ENCODE measurements at places on chromosomes 6 and 20. TPM values are rescaled to one million over a fixed set of nuclear protein-coding genes. Genes with fewer than 3 reads are reported as not detected.
A peak's percentile ranks its signal among the peaks of the same experiment; 100 is the strongest.

Gene SLC22A7
- total RNA-seq, result not detected

Gene FHL5
- total RNA-seq, result not detected

GRCh38 chr6:55448451-55448850 is 121.2 kb downstream of the GFRAL start:
- no peak for DNase-seq

DNA sequence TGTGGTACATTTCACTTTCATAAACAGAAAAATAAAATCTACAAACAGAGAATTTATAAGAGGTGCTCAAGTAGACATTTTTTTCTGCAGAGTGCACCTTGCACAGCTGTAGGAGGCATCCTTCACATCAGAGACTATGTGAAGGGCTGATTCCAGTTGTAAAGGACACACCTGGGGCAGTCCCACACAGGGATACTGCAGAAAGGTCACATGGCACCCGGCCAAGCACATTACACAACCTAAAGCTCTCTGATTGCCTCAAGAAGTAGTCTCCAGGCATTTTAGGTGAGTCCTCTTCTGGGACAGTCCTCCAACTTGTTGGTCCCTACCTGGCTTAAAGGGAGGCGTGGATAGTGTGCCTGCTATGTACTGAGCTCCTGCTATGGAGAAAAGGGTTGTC is 502.9 kb upstream of the NOX3 start:
- no peak for DNase-seq

- peak; percentile 51 for DNase-seq
These were observed 631.4 kb downstream of the CDH26 start for GRCh38 chr20:60589623-60590022.

Gene TMEM244
- total RNA-seq, result not detected

DNA sequence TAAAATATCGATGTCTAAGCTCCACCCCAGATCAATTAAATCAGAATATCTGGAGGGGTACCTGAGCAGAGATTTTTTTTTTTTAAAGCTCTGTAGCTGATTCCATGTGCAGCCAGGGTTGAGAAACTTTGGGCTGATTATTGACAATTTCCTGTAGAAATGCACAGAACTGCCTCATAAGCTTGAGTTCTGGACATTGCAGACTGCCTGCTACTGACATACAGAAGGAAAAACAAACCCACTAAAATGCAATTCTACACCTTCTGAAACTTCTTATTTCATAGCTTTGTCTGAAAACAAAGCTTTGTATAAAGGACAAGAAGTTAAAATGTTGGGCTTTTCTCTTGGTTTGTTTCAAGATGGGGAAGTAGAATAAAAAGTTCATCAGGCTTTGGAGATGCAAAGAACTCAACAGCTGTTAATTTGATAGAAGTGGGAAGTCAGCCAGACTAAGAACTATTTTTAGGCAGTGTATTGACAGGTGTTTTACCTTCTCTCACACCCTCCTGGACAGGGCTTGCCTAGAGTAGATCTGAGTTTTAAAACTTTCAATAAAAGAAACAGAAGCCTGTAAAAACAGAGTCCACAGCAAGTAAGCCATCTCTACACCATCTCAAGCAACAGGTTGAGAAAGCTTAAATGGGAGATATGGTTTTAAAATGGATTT is 147.7 kb downstream of the KCNQ5 start:
- DNase-seq, result no peak

DNA sequence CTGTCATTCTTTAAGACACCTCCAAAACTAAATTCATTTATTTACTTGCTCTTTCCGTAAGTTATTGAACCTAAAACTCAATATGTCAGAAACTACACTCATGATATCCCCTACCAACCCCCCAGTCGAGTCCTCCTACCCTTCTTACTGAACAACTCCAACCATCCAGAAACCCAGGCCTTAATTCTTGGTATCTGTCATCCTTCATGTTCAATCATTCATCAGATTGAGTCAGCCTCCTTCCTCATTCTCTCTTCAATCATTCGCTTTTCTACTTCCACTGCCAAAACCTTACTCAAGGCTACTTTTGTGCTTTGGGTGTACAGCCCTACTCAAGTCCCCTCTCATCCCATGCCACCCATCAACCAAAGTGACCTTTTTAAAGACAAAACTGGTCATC is 95.7 kb downstream of the SMLR1 start:
- DNase-seq, result no peak

Gene IP6K3
- 0.14 TPM for total RNA-seq

- no peak for DNase-seq
These were observed 48.0 kb downstream of the ARMC2 start for GRCh38 chr6:108896111-108896661.

DNA sequence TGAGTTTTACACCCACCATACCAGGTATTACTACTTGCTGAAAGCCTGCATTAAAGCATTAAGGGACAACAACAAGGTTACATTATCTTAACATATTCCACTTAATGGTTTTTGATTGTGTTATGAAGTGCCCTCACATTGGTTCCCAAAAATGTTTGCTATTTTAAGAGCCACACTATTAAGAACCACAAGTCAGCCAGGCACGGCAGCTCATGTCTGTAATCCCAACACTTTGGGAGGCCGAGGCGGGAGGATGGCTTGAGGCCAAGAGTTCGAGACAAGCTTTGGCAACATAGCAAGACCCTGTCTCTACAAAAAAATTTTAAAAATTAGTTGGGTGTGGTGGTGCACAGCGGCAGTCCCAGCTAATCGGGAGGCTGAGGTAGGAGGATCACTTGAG is 28.2 kb downstream of the ATXN1 start:
- DNase-seq, result no peak

GRCh38 chr6:117890172-117890571 is 16.9 kb upstream of the SLC35F1 start:
- no peak for DNase-seq

DNA sequence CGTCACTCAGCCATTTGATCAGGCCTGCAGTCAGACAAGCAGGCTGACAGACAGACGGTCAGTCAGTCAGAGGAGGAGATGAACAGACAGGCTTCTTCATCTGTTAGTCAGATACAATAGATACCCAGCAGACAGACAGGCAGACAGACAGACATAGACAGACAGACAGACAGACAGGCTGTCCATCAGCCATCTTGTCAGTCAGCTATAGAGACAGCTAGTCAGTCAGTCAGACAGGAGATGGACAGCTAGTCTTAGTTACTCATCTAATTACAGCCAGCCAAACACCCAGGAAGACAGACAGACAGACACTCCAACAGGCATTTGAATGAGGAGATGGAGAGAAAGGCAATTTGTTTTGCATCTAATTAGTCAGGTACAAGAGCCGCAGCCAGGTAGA is 36.4 kb downstream of the KCNB1 start:
- no peak for DNase-seq

GRCh38 chr6:170193326-170193821 is 97.5 kb downstream of the DLL1 start:
- DNase-seq, result no peak

DNA sequence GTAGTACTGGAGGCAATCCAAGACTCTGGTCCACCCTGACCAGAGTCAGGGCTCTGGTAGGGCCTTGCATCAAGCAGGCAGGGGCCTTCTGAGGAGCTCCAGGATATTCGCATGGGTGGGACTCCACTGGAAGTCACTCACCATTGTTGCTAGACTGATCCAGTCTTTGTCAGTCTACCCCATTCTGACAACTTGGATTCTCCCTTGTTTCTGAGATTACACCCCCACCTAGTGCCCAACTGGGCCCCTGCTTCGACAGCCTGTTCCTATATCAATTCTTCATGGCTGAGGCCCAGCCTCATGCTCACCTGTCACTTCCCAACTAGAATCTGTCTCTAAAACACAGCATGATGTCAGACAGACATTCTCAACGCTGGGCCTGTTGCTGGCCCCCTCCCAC is 5.2 kb downstream of the SLC35D3 start:
- no peak for DNase-seq

GRCh38 chr6:170049641-170050561 is 241.0 kb downstream of the DLL1 start:
- DNase-seq, result no peak

Gene OLIG3
- total RNA-seq, result not detected

DNA sequence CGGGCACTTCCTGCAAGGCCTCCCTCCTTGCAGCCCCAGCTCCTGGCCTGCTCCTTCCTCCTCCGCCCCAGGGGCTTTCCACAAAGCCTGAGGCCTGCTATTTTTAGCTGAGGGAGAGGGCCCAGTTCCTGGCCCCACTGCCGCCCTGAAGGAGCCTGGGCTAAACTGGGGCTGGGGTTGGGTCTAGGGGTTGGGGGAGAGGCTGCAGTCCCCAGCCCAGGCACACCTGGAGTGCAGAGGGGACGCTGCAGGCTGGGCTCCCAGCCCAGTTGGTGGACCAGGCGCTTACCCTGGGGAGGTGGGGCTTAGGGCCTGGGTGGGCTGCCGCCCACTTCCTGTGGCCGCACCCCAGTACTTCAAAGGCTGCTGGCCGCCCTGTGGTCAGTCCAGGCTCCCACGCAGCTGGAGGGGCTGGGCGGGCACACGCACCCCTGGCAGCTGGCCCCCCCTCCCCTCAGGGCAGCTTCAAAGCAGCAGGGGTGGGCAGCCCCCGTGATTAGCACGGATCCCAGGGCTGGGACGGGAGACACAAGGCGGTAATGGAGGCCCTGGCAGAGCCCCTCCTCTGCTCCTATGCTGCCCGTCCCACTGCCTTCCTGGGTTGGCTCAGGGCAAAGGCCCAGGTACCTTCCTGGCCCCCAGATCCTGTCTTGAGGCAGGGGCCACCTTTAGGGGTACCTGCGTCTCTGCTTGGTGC is 7.1 kb upstream of the ABHD16B start:
- DNase-seq, result no peak

GRCh38 chr6:152428126-152428525 is 209.0 kb downstream of the SYNE1 start:
- DNase-seq, result no peak

DNA sequence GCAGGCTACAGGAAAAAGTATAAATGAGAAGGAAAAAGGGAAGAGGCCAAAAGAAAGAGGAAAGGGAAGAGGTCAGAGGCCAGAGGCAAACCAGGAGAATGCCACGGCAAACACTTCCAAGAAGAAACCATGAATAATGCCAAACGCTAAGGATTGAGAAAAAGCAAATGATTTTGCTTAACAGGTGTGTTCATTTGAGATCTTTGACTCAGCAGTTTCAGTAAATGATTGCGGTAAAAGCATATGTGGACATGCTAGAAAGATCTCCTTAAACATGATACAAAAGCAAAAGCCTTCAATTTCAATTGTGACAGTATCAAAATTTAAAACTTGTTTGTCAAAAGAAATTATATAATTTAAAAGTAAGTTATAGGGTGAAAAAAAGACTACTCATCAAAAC is 70.6 kb downstream of the UBE3D start:
- no peak for DNase-seq

DNA sequence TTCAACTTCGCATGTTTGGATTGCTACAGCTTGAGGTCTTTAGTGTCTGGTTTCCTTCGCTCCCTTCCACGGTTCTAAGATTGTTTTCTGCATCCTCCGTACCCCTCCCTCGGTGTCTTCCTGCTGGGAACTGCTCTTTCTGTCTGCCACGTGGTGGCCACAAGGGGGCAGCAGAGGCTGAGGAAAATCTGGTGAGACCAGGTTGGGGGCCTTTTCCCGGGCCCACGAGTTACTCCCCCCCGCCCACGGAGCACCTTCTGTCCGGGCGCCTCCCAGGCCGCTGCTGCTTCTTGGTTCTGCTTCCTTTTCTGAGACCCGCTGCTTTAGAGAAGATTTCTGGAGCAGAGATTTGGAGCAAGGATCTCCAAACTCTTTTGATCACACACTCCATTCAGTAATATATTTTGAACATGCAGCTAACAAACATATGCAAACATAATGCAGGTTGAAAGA is 21.1 kb upstream of the NOTCH4 start:
- peak; percentile 64 for DNase-seq

DNA sequence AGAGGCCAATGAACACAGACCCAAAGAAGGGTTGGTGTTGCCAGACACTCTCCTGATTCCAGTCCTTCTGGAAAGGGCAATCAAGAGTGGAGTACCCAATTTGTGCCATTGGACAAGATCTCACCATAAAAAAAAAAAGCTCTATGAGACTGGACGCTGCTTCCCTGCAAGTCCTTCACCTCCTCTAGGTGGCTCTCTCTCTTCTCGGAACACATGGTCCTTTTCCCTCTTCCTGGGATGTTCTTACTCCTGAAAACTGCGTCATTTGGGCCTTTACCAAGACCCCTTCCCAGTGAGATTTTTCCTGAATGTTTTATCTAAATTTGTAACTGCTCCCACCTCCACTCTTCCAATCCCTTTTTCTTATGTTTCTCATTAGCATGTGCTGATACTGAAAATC is 280.8 kb downstream of the FOXA2 start:
- DNase-seq, result no peak

Gene SLC17A1
- 0.49 TPM for total RNA-seq

DNA sequence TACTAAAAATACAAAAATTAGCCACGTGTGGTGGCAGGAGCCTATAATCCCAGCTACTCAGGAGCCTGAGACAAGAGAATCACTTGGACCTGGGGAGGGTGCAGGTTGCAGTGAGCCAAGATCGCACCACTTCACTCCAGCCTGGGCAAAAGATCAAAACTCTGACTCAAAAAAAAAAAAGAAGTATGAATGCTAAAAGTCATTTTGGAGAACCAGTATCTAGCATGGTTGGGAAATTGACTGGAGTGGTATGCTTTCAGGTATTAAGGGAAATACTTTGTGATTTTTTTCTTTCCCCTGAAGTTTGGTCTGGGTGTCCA is 30.1 kb downstream of the PCMT1 start:
- no peak for DNase-seq

GRCh38 chr6:170448751-170449630 is 104.1 kb downstream of the PSMB1 start:
- DNase-seq, result no peak

DNA sequence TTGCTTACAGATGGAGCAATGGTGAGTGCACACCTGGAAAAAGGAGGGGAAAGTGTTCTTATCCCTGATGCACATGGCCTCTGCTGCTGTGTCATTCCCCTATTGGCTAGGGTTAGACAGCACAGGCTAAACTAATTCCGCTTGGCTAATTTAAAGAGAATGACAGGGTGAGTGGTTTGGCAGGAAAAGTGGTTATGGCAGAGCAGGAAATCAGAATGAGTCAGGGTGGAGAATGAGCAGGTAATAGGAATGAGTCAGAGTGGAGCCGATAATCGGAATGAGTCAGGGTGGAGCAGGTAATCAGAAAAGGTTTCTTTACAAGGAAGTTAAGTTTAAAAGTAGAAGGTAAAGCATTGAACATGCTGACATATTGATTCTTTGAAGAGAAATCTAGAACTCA is 355.5 kb upstream of the HTR1E start:
- no peak for DNase-seq

Gene SYNJ2
- total RNA-seq, result 22.2 TPM

GRCh38 chr6:81751388-81752083 is 945 bp downstream of the TENT5A start:
- DNase-seq, result peak; percentile 32

DNA sequence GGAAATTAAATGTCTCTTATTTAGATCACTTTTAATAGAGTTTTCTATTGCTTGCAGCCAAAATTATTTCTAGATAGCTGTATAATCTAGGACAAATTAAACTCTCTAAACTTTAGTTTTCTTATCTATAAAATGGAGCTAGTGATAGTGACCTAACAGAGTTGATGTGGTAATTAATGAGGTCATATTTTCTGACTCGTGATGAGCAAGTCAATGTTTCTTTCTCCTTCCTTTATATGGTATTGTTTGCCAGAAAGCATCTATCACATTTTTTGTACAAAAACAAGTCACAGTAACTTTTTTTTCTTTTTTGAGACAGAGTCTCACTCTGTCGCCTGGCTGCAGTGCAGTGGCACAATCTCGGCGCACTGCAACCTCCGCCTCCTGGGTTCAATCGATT is 267.7 kb downstream of the FARS2 start:
- DNase-seq, result no peak

GRCh38 chr20:62735331-62735821 is 26.7 kb downstream of the NTSR1 start:
- DNase-seq, result no peak

Gene SPATA25
- total RNA-seq, result 4.2 TPM

Gene MAS1
- not detected for total RNA-seq

Gene C6orf132
- total RNA-seq, result 11.8 TPM

Data from progenitor cell of endocrine pancreas (in vitro differentiated cells).